ENCODE measurements at places on chromosomes 16 and 17.

GRCh38 chr17:80953471-80954315 is 37.9 kb upstream of the CHMP6 start:
- DNase-seq: no peak

GRCh38 chr17:75400326-75400939 is 5.0 kb downstream of the GRB2 start:
- DNase-seq: no peak

DNA sequence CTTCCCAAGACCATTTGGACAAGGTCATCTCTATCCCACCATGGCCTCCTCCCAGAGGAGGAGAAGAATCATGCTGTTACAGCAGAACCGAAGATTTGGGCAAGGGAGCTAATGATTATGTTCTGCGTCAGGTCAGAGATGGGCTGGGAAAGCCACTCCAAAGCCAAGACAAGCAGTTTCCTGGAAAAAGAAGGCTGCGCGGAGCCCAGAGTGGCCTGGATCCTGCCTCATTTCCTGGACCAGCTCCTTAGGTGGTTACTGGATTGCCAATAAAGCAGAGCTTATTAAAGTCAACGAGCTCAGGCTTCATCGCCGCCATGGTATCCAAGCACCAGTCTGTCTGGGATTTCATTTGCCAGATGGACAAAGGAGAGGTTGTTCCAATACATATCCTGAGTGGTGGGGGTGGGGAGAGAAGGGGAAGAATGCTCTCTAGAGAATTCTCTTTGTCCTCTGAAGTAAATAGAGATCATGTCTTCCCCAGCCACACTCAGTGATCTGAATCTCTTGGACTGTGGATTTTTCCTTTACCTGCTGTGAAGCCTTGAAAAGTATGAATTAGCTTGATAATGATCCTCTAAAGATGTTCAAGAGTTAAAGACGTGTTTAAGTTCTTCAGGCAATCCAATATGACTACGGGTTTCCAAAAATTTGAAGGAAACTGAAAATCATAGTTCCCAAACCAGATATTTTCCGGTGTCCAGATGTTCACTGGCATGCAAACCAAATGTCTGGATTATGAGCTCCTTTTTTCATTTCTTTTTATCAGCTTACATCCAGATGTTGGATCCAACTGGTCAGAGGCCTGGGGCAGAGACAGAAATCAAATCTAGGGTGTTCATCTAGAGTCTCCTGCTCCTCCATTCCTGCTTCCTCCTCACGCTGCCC is 17.7 kb downstream of the PRAC1 start:
- no peak for DNase-seq

DNA sequence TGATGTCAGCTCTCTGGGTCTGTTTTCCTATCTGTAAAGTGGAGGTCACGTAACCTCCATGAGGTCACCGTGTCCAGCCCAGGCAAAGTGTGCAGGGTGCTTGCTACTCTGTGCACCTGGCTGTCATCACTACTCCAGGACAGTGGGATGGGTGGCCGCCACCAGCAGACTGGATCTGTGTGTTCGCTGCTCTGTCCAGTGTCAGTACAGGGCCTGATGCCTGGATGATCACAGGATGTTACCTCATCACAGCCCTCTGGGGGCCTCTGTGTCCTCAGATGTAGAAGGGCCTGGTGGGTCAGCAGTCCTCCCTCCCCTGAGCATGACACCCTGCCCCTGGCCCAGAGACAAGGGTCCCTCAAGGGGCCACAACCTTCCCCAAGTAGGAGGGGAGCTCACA is 80.0 kb downstream of the KCNJ18 start:
- no peak for DNase-seq

GRCh38 chr16:20291208-20292206 is 35.8 kb downstream of the GP2 start:
- DNase-seq: no peak

- DNase-seq: no peak
Observed at GRCh38 chr16:1045310-1045992, 27.1 kb upstream of the SSTR5 start.

- DNase-seq: no peak
Observed at GRCh38 chr16:69093974-69094373, 11.5 kb upstream of the HAS3 start.

DNA sequence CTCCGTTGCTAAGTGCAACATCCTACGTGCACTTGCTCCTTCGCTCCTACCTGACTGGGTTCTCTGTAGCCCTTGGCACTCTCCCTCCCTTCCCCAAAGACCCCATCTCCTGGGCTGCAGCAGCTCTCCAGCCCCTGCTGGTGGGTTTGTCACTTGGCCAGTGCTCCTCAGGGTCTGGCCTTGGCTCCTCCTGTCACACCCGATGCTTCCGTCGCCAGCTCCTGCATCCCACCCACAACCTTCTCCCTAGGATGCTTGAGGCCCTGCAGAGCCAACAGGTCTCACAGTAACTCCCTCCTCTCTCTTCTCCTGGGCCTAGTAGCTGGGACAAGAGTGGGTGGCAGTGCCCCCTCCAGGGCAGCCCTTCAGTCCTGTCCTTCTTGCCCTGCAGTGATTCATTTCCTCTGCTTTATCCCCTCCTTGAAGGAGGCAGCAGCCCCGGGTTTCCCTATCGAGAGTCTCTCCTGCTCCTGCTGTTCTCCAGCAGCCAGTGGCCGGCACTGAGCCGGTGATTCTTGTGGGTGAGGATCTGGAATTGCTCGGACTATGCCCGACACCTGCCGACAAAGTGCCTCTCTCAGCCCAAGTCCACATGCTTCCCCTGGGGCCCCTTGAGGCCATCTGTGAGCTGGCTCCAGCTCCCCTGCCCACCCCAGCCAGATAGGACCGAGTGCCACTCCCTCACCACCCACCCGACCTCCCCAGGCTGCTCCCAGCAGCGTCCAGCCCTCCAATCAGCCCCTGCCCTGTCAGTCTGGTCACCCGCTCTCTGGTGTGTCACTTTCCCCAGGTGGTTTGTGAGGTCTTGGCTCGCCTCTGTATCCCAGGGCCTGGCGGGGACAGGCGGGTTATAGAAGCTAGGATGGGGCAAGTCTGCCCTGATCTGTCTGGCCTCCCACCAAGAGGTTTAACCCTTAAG is 3.8 kb downstream of the LITAFD start:
- DNase-seq: no peak

- DNase-seq: no peak
Observed at GRCh38 chr17:82371333-82372248, at the start of gene UTS2R. Gene UTS2R (plus strand): TSS chr17:82371765. CDS start chr17:82374325, 2,560 bp downstream.

DNA sequence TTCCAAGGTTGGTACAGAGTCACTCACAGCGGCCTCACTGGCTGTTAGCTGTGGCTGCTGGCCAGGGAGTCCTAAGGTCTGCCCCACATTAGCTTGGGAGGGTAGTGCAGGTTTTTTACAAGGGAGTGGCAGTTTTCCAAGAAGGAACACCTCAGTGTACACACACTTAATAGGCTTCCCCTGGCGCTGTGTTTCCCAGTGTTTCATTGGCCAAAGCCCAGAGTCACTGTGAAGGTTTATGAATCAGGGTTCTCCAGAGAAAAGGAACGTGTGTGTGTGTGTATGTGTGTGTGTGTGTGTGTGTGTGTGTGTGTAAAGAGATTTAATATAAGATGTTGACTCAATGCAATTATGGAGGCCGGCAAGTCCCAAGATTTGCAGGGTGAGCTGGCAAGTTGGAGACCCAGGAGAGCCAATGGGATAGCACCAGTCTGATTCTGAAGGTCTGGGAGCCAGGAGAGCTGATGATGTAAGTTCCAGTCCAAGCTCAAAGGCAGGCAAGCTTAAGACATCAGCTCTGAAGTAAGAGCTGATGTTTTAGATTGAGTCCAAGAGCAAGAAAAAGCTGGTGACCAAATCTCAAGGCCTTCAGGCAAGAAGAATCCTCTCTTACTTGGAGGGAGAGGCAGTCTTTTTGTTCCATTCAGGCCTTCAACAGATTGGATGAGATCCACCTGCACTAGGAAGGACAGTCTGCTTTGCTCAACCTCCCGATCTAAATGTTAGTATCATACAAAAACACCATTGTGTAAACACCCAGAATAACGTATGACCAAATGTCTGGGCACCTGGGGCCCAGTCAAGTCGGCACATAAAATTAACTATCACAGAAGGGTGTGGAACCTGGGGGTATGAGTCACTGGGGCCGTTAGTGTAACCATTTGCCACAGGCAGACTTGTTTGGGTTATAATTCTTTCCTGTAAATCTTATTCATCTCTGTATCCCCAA is 206.8 kb downstream of the PRKCA start:
- peak; percentile 73 for DNase-seq

DNA sequence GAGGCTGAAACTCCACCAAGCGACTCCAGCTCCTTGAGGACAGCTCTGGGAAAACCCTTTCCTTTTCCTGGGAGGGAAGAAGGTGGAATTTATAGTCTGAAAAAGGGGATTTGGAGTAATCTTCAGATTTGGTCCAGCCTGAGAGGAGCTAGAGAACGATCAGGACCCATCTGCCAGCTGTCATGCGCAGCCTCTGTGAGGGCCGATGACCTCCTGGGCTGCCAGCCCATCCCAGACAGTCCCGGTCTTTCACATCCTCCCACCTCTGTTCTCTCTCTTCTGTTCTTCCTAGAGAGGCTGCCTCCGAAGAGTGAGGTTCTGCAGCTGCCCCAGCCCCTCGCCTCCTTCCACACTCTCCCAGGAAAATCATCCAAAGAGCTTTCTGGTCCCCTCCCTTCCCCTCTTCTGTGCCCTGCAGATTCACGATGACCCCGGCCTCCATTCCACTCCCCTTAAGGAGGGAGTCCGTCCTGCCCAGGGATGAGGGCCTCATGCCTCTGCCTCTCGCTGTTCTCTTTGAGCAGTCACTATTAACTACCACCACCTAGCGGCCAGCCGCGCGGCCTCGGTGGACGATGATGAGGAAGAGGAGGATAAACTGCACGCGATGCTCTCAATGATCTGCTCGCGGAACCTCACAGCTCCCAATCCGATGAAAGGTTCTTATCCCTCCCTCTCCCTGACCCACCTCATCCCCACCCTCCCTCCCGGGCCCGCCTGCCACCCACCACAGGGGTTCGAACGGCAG is 29.6 kb downstream of the SGSM2 start:
- no peak for DNase-seq

DNA sequence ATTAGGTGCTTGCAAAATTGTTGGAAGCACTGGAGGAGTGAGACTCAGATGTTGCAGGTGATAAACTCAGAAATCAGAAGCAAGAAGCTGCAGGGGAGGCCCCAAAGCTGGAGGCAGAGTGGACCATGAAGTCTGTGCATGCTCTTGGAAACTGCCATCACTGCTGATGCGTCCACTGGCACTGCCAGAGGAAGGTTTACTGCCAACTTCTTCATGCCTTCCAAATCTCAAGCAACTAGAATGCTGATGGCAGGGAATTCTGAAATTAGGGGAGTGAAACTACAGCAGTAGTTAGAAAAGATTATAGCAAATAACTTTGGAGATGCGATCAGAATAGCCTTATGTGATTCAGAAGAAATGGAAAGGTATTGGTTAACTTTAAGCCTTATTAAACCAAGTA is 277.1 kb upstream of the SDK2 start:
- no peak for DNase-seq

GRCh38 chr16:68995011-68995504 is 110.4 kb upstream of the HAS3 start:
- DNase-seq: no peak

GRCh38 chr17:47172696-47173565 is 16.2 kb downstream of the CDC27 start:
- DNase-seq: no peak

DNA sequence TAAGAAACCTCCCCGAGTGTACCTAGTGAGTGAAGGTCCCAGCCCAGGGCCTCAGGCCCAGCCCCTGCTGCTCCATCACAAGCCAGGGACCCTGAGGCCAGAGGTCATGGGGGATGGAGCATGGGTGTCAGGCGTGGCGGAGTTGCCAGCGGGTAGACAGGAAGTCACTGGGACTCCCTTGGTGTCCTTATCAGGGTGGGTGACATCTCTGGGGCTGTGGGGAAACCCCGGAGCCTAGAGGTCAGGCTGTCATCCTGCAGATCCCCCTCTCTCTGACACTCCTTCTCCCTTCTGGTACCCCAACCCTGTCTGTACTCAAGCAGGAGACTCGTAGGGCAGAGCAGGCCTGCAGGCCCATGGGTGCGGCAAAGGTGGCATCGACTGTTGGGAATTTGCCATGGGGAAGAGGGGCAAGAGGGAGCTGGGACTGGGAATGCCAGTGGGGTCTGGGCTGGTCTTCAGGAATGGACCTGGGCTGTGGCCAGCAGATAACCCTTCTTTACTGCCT is 10.8 kb upstream of the ADGRG1 start:
- DNase-seq: no peak

- no peak for DNase-seq
Observed at GRCh38 chr17:8896087-8896486, 28.6 kb upstream of the PIK3R6 start.

GRCh38 chr17:67488768-67489167 is 111.7 kb downstream of the PITPNC1 start:
- DNase-seq: no peak

- DNase-seq: no peak
Observed at GRCh38 chr17:59872351-59872750, 20.4 kb downstream of the TUBD1 start.

DNA sequence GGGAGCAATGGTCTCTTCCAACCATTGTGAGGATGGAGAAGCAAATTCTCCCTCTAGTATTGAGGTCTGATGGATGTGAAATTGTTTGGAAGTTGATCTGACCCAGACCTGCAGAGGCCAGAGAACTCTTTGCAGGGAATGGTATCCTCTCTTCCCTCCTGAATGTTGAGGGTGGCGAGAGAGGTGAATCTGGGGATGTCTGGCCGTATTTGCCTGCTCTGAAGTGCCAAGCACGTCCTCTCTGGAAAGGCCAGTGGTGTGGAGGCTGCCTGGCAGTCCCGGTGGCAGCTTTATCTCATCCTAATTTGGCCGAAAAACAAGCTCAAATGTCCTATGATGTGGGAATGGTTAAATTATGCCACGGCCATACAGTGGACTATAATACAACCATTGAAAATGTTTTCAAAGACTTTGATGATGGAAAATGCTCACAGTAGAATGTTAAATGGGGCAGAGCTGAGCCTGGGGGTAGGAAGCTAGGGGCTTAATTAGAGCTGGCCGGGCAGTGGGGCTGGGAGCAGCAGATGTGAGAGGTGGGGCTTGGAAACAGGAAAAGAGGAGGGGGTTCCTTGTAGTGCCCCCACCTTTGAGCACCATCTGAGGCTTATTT is 30.8 kb downstream of the WSCD1 start:
- DNase-seq: no peak

GRCh38 chr16:71727551-71728324 is 3.2 kb upstream of the PHLPP2 start:
- no peak for DNase-seq

Data from fibroblast of the conjunctiva (primary cell).